Activated T-cell treated with anti-CD3 and anti-CD28 coated beads for 24 hours (primary cell): ENCODE measurements at places on chromosomes 2 and 18.

GRCh38 chr2:102455061-102455670, 17.9 kb upstream of the SLC9A4 start:
- no peak for DNase-seq

DNA sequence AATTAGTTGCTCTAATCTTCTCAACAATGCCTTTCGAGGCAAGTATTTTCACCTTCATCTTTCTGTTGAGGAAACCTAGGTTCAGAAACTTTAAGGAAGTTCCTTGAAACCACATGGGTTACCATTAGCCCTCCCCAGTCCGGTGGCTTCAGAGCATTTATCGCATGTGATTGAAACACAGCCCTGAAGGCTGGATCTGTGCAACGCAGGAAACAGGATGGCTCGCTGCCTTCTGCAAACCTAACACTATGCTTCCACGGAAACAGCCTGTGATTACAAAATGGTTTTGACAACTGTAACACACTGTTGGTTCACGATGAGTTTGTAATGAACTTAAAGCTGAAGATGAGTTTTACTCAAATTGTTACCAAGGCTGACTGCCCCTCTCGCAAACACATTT, 68.5 kb downstream of the EPB41L3 start:
- DNase-seq, result no peak

- DNase-seq, result no peak
These were observed 33.3 kb upstream of the SESTD1 start for GRCh38 chr2:179297927-179298326.

DNA sequence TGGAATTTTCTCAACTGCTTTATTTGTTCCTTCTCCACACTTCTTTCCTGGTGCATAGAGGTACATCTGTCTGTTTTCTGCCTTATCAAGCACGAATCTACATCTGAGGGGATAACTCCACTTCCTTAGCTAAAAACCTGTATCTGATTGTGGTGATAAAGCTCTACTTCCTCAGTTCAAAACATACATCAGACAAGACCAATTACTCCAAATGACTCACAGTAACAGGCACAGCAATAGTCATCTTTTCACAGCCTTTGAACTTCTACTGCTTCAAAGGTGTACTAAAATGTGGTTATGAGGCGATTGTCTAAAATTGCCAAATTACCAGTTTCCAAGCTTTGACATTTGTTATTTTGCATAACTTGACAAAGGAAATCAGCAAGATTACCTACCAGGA, 803.6 kb upstream of the ZEB2 start:
- no peak for DNase-seq

DNA sequence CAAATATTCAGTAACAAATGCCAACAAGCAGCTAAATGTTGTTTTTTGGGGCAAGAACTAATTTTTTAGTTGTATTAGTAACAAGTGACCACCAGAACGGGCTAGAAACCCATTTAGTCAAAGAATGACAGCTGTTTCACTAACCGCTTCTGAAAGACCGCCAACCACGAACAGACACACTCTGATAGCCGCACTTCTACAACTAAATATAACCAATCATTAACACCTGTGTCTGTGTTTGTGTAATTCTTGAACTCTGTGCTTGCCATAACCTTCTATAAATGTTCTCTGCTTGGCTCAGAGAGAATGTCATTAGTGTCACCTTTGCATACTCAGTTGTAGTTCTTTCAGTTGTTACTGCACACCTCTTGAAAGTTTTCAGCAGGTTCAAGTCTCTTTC, 526.3 kb upstream of the LRRTM1 start:
- DNase-seq, result no peak

DNA sequence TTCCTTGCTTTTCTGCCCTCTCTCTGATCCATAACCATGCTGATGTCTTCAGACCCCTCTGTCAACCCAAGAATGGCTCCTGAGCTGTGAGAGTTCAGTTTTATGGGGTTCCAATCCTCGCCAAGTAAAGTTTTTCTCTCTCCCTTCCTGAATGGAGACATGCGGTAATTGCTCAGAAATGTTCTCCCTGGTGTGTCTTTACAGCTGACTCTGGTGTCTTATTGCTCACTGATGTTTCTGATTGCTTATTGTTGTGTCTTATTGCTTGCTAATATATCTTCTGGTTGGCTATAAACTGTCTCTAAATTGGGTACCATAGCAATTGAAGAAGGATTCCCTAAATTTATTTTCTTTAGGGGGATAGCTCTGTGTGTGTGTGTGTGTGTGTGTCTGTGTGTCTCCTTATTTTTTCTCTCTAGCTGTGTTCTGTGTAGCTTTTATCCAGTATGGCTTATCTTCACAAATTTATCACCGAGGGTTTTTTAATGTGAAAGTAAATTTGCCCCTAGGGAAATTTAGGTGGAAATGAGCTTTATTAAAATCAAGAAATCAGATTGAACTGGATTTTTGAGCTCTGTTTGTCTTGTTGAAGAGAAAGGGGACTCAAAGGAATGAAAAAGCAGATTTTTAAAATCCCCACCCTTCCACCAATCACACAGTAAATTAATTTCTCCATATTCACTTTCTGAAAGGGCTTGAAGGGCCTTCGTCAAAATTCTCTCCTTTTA, 19.5 kb downstream of the MGAT5 start:
- DNase-seq, result no peak

DNA sequence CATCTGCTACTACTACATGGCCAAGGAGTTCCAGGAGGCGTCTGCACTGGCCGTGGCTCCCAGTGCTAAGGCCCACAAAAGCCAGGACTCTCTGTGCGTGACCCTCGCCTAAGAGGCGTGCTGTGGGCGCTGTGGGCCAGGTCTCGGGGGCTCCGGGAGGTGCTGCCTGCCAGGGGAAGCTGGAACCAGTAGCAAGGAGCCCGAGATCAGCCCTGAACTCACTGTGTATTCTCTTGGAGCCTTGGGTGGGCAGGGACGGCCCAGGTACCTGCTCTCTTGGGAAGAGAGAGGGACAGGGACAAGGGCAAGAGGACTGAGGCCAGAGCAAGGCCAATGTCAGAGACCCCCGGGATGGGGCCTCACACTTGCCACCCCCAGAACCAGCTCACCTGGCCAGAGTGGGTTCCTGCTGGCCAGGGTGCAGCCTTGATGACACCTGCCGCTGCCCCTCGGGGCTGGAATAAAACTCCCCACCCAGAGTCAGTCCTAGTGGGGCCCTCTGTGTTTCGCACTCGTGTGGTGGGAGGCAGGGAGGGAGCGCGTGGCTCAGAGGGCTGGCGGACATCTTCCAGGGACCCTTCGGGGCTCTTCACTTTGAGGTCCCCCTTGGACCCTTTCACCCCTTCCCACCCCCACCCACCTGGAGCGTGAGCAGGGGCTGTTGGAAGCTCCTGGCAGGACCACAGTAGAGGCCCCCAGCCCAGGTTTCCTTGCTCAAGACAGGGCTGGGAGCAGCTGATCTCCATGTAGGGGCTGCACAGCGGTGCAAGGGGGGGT, 5.7 kb downstream of the GPR35 start:
- DNase-seq, result no peak
